ENCODE measurements at places on chromosomes 6 and 20. TPM values are rescaled to one million over a fixed set of nuclear protein-coding genes. Genes with fewer than 3 reads are reported as not detected.

ZSCAN31 gene
- total RNA-seq = 5.8 TPM

ROS1 gene
- not detected for total RNA-seq

CYP24A1 gene
- 21.3 TPM for total RNA-seq

CDSN gene
- total RNA-seq = not detected

BPIFA1 gene
- total RNA-seq = not detected

IDH3B gene
- total RNA-seq = 93.1 TPM

PNPLA1 gene
- total RNA-seq = 0.14 TPM

PRDM13 gene
- total RNA-seq = not detected

ARMC2 gene
- 11.3 TPM for total RNA-seq

BPIFB6 gene
- not detected for total RNA-seq

PROKR2 gene
- 2.3 TPM for total RNA-seq

JPH2 gene
- 4.2 TPM for total RNA-seq

SLC25A27 gene
- 33.8 TPM for total RNA-seq

SSTR4 gene
- total RNA-seq = not detected

MYH7B gene
- total RNA-seq = 1.3 TPM

SLC4A11 gene
- total RNA-seq = 2.5 TPM

PRKN gene
- total RNA-seq = 6.8 TPM

DDX43 gene
- not detected for total RNA-seq

CST4 gene
- not detected for total RNA-seq

HRH3 gene
- not detected for total RNA-seq

OR2H2 gene
- not detected for total RNA-seq
